ENCODE measurements at places on chromosomes 2 and 18.

- no peak for DNase-seq
Measured at GRCh38 chr2:29382486-29382885, 267.3 kb downstream of the CLIP4 start.

- DNase-seq, result no peak
Measured at GRCh38 chr18:60347526-60348045, 25.0 kb downstream of the MC4R start.

DNA sequence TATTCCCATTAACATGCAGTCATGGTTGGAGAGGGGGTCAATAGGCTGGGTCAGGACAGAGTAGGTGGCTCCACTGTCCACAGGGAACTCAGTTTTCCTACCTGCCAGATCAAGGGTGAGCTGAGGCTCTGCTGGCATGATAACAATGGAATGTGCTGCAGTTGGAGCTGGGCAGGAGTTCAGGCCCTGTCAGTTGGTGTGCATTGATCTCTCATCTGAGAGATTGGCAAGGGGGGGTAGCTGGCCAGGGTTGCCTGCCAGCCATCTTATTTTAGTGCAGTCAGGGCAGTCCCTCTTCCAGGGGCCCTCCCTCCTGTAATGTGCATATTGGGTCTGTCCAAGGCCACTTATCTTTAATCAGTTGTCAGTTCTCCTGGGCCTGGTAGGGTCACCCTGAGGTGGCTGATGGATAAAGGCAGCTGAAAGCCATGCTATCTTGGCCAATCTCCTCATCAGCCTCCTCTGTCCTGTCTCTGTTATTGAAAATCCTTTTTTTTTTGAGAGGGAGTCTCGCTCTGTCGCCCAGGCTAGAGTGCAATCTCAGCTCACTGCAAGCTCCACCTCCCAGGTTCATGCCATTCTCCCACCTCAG lies 38.1 kb upstream of the CCBE1 start:
- DNase-seq, result no peak

DNA sequence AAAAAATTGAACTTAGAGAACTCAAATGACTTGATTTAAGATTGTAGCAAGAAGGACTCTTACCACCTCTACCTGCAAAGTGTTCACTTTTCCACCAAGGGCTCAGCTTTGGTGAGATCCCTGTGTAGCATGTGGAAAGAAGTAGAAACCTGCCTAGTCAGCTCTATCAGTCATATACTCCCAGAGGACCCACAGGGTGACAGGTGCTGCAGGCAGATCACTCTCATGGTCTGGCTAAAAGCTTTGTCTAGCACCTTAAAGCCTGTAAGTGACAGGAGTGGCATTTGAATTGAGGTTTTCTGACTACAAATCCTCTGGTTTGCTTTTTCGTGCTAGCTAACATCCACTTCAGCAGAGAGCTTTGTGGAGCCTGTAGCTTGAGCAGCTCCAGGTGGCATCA lies 18.7 kb upstream of the NEMP2 start:
- DNase-seq, result no peak

DNA sequence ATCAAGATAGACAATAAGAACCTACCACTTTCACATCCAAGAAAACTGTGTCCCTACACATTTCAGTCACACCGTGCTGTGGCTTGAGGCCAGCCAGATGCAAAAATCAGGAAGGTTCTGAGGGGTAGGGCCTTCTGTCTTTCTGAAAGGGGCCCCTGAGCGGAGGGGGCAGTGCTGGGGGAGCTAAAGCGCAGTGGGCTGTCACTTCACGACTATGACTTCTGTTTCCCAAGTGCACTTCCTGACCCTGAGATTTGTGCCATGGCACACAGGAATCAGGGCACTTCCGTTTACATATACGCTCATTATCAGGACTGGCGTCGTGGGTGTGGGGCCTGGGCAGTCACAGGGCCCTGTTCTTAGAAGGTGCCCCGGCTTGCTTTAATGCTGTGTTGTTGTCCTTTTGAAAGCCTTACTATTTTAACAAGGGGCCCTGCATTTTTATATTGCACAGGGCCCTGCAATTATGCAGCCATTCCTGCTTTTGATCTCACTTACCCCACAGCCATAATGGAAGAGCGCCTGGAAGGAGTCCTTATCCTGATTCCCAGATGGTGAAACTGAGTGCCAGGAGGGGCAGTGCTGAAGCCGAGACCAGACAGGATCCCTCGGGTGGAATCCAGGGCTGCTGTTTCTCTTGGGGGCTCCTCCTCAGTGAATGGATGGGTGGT lies 620 bp downstream of the NGEF start:
- DNase-seq, result no peak

DNA sequence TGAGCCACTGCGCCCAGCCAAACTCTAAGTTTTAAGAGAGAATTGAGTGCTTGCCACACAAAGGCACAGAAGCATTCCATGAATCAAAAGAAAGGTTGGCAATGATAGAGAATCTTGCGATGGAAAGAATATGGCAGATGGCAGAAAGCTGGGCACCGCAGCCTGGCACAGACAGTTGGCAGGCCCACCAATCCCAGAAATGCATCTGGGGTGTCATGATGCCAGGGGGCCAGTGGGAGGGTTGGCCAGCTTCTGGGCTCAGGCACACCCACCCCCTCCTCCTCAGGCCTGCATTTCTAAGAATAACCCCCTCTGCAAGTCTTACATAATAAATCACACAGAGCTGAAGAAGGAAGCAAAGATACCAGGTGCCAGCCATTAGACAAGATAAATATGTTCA lies 19.6 kb downstream of the ZNF2 start:
- DNase-seq, result no peak

DNA sequence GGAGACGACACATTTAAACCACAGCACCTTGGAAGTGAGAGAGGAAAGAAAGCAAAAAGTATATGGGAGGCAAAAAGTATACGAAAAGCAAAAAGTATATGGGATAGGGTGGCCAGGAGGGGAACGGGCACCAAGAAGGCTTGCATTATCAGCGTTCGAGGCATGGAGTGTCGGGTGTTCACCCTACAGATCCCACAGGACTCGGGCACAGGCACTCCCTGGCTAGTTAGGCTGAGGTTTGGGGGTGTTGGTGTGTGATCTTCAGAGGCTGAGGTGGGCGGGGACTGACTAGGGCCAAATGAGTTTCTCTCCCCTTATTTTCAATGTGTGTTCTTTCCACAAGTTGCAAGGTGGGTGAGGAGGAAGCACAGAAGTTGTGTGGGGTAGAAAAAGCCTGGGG lies 86.6 kb downstream of the EVA1A start:
- DNase-seq, result no peak

DNA sequence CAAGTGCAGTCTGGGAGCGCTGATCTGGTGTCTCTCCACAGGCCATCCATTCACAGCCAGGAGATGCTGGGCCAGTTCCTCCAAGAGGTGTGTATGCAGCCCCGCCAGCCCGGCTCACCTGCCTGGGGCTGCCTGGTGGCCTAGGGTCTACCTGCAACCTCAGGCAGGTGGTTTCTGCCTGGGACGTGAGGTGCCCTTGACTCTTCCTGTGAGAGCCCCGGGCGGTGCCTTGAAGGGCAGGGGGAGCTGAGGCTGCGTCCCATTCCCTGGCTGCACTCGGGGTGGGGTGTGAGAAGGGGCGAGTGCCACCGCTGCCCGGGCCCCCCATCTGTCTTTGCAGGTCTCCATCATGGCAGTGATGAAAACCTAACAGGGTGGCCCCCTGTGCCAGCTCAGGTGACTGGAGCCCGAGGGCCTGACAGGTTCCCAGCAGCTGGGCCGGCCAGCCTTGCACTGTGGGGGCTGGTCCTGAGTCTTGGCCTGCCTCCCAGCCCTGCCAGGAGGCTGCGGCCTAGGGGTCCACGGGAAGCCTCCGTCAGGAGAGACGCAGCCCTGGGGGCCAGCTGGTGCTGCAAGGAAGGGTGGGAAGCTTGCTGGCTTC lies 11.9 kb downstream of the CAPN10 start:
- no peak for DNase-seq

GRCh38 chr2:38074764-38075506 lies 1.0 kb downstream of the CYP1B1 start:
- no peak for DNase-seq

DNA sequence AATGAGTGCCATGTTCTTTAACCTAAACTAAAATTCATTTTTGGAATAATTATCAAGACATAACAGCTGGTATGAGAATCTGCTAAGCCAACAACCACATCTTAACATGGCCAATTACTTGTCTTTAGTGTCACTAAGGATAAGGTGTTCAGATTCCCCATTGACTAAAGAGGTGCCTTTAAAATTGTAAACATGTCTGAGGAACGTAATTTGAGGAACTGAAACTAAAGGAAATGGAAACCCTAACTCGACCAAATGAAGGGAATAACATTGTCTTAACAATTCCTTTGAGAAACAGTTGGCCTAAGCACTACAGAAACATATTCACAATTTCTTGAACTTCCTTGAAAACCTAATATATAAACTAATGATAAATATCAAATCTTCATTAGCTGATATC lies 355.4 kb upstream of the GULP1 start:
- DNase-seq, result no peak

DNA sequence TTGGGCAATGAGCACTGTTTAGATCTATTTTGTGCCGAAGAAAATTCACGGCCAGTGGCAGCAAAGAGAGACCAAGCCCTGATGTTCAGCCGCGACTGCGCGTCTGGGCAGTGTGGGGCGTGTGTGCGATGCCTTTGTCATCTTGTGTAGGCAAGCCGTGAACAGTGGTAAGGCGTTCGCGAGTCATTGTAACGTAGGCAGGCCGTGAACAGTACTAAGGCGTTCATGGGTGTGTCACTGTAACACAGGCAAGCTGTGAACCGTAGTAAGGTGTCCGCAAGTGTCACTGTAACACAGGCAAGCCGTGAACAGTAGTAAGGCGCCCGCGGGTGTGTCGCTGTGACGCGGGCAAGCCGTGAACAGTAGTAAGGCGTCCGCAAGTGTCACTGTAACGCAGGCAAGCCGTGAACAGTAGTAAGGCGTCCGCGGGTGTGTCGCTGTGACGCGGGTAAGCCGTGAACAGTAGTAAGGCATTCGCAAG lies 99.9 kb downstream of the NFATC1 start:
- DNase-seq, result no peak

GRCh38 chr2:174438146-174438886 lies 42.8 kb downstream of the SCRN3 start:
- DNase-seq, result no peak

DNA sequence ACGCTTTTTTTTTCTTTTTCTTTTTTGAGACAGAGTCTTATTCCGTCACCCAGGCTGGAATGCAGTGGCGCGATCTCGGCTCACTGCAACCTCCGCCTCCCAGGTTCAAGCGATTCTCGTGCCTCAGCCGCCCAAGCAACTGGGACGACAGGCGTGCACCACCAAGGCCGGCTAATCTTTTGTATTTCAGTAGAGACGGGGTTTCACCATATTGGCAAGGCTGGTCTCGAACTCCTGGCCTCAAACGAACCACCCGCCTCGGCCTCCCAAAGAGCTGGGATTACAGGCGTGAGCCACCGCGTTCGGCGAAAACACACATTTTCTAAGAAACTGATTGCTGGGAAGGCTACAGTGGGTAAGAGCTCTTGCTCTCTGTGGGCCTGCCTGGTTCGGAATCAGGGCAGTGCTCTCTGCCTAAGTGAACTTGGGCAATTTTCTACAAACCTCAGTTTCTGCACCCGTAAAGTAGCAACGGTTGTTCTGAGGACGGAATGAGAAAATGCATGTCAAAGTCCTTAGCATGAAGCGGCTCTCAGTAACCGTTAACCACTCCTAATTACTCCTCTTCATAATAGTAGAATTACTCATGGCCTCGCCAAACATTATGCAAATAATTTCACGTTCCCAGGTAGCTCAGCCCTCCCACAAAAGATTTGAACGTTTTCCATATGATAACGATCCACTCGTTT lies 1.0 kb upstream of the PMAIP1 start:
- DNase-seq, result no peak

GRCh38 chr2:238256594-238257104 lies 16.8 kb upstream of the HES6 start:
- DNase-seq, result peak; percentile 41

DNA sequence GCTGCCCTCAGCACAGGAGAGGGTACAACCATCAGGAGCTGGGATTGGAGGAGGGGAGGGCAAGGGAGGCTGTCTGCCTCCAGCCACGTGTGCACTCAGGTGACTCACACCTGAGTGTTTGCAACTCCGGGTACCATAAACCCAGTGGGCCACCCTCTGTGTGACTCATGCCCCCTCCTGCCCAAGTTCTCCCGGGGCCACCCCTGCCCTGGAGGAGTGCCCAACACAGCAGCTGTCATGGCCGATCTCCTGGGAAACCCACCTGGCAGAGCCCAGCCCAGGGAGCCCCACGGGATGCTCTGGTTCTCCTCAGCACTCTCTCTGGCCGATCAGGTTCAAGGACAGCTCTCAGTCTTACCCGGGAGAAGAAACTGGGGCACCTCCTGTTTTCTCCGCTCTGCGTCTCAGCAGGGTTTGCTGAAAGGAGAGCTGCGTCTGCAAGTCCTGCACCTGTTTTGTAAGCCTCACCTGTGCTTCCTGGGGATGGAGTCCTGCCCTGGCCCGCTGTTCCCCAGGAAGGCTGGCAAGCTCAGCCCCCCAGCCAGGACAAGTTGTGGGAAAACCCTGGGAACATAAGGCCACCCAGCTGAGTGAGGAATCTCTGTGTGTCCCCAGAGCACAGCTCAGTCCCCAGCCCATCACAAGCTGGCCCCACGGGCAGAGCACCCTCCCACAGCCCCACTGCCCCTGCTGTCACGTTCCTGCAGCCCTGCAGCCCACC lies 44.0 kb upstream of the UBE2F start:
- no peak for DNase-seq

- DNase-seq, result no peak
Measured at GRCh38 chr18:13587477-13587876, 138.9 kb downstream of the FAM210A start.

DNA sequence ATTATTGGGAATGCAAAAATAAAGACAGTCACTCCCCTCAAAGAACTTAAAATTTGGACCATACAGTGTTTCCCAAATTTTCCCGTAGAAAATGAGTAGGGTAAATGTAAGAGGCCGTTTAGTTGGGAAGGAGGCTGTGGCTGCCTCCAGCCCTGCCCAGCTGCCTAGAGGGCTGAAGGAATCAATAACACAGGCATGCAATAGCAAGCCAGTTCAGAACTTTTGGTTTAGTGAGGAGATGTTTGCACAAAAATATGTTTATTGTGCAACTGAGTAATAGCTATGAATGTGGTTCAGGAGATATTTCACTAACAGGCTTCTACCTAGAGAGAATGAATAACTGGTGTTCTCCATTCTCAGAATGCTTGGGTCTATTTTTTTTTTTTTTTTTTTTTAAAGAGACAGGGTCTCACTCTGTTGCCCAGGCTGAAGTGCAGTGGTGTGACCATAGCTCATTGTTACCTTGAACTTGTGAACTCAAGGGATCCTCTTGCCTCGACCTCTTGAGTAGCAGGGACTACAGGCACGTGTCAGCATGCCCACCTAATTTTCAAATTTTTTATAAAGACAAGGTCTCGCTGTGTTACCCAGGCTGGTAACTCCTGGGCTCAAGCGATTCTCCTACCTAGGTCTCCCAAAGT lies 23.6 kb downstream of the UGP2 start:
- DNase-seq, result no peak

- no peak for DNase-seq
Measured at GRCh38 chr2:78029392-78029995, 507.3 kb upstream of the LRRTM4 start.

- DNase-seq, result no peak
Measured at GRCh38 chr18:74139888-74140287, 7.7 kb downstream of the FBXO15 start.

- no peak for DNase-seq
Measured at GRCh38 chr2:15331787-15332186, 229.3 kb downstream of the NBAS start.

GRCh38 chr2:223042704-223043118 lies 9.3 kb upstream of the KCNE4 start:
- no peak for DNase-seq

GRCh38 chr2:11481426-11481788 lies 15.4 kb upstream of the E2F6 start:
- no peak for DNase-seq

Measured in stimulated activated CD8-positive, alpha-beta memory T cell treated with anti-CD3 and anti-CD28 coated beads, Interleukin-12 subunit alpha, Interleukin-12 subunit beta, amount 100 ng/mL, for 4 hours (primary cell).